ENCODE measurements at places on chromosomes 16 and 17. TPM values are rescaled to one million over a fixed set of nuclear protein-coding genes. Genes with fewer than 3 reads are reported as not detected.

- DNase-seq, result no peak
Observed at GRCh38 chr17:48125829-48126531, 18.4 kb downstream of the SNX11 start.

- peak; percentile 84 for DNase-seq
Observed at GRCh38 chr17:50550661-50551432, 3.9 kb downstream of the SPATA20 start.

DNA sequence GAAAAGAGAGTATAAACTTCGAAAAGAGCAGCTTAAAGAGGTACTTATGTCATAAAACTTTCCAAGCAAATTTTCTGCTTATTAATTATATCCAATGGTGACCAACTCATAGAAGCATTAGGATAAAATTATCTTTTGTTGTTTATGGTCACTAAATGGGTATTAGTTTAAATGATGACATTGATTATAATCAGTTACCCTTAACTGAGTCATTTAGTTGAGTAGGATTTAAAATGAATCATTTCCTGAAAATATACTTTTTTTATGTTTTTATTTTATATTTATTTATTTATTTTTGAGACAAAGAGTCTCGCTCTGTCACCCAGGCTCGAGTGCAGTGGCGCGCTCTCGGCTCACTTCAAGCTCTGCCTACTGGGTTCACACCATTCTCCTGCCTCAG, 55.9 kb downstream of the ABHD15 start:
- no peak for DNase-seq

DNA sequence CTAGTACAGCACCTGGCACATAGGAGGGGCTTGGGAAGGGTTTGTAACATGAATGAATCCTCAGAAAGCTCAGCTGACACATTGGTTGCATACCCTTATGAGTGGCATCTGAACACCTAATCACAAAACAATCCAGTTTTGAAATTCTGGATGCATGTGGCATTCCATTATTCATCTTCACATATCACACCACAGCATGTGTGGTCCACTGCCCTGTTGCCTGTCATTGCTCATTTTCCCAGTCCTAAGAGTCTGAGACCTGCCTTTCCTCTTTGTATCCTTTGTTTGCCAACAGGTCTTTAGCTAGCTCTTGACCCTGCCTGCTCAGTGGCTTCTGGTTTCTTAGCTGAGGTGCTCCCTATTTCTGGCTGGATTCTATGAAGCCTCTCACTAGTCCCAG, 170.8 kb upstream of the ASIC2 start:
- no peak for DNase-seq

Gene MT1E
- total RNA-seq, result 136 TPM

Gene NPIPA5
- total RNA-seq, result 4.2 TPM
